ENCODE measurements at places on chromosomes 4 and X.

- no peak for DNase-seq
Observed at GRCh38 chr4:163395758-163396157, 52.1 kb downstream of the NPY5R start.

- DNase-seq: no peak
Observed at GRCh38 chrX:78024349-78025059, 55.1 kb upstream of the PGAM4 start.

GRCh38 chr4:141565379-141566089 is 70.8 kb upstream of the IL15 start:
- no peak for DNase-seq

DNA sequence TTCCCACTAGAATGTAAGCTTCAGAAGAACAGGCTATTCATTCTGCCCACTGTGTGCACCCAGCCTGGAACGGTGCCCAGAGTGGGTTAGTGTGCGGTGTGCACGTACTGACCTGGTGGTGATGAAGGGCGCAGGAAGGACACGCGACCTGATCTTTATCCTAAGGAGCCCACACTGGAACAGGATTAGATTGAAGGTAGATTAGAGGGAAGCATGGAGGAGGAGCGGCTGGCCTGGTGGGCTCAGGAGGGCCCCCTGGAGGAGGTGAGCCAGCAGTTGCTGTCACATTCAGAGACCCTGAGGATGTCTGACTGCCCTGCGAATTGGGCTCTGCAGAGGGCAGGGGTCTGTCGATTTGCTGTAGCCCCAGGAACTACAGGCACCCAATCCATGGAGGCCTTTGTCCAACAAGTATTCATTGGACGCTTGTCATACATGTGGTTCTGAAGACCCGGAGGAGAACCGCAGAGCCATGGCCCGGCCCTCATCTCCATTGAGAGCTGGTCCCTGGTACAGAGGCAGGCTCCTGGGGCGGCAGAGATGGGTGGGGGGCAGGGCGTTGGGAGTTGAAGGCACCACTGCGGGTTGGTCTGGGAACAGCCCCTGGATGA is 73.2 kb downstream of the HTRA3 start:
- no peak for DNase-seq

- DNase-seq: no peak
Observed at GRCh38 chr4:65670331-65671031, at the start of gene EPHA5. EPHA5 (minus strand) TSS chr4:65670489; CDS start chr4:65669742, 747 bp downstream.

- DNase-seq: no peak
Observed at GRCh38 chrX:45187731-45188130, 12.9 kb downstream of the DIPK2B start.

GRCh38 chr4:16259241-16259888 is 33.1 kb upstream of the TAPT1 start:
- no peak for DNase-seq

GRCh38 chr4:40769266-40769665 is 19.5 kb downstream of the NSUN7 start:
- no peak for DNase-seq

GRCh38 chr4:54392479-54392878 is 163.4 kb downstream of the PDGFRA start:
- no peak for DNase-seq

DNA sequence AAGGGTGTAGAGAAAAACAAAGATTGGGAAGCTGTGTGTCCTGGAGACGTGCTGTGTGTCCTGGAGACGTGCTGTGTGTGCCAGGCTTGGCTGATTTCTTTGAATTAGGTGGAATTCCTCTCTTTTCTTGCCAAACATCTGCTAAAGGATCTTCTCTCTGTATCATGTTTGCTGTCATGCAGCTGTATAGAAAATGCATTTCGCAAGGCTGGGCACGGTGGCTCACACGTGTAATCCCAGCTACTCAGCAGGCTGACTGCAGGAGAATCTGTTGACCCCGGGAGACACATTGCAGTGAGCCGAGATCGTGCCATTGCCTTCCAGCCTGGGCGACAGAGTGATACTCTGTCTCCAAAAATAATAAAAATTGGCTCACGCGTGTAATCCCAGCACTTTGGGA is 187.0 kb downstream of the CRLF2 start:
- no peak for DNase-seq

GRCh38 chrX:2316534-2316933 is 184.2 kb downstream of the DHRSX start:
- no peak for DNase-seq

- DNase-seq: no peak
Observed at GRCh38 chr4:108596344-108596743, 24.0 kb upstream of the RPL34 start.

GRCh38 chrX:103754401-103754800 is 22.2 kb upstream of the PLP1 start:
- no peak for DNase-seq

DNA sequence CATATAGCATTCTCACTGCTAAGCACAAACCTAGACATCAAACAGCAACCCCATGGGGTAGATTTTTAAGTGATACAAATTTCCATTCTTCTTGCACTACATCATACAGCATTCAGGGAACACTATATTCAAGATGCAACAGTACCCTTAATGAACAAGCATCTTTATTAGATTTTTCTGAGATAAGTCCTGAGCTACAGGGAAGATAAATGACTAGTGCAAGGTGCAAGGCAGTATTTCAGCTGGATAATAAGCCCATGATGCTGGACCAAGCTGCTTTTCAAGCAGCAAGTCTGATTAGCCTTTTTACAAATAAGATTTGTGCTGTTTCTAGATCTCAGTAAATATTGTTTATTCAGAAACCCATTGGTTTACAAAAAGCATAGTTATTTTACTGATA is 192.6 kb upstream of the ATOH1 start:
- DNase-seq: no peak

- DNase-seq: no peak
Observed at GRCh38 chrX:17174671-17175070, 200.3 kb upstream of the NHS start.

DNA sequence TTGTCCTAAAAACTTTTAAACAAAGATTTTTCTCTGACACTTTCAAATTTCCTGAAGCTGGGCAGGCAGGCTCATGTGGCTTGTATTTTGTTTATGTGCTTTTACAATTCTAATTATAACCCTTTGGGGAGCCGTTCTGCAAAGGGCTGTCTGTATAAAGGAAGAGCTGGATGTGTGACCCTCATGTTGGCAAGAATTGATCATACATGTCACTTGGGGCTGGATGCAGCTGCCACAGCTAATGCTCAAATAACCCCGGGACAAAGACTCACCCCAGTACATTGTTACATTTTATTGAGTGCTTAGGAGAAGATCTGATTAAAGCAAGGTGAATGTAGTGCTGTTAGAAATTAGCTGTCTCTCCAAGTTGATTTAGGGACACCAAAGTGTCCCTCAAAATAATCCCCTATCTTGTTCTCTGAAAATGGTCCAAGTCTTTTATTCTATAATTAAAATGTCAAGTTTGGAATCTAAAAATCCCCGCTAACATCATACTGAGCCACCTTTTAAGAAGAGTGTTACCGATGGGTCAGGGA is 13.0 kb upstream of the DAPP1 start:
- DNase-seq: no peak

GRCh38 chrX:40083120-40083978 is 14.4 kb downstream of the BCOR start:
- DNase-seq: no peak

DNA sequence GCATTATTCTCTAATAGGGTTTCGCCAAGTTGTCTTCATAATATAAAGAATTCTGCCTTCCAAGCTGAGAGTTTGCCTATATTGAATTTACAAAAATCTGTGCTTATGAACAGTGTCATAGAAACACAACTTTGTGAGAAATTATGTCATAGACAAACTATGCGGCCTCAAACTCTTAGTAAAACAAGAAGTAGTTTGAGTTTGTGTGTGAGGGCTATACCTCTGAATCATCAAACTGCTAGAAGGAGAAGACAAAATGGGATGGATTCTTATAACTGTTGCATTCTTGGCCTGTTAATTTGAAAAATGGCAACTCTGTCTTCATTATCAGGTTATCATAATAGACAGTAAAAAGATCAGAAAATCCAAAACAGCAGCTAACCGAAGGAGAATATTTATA is 46.1 kb upstream of the NAP1L5 start:
- no peak for DNase-seq

- DNase-seq: no peak
Observed at GRCh38 chr4:146095091-146095690, 80.3 kb upstream of the LSM6 start.

- no peak for DNase-seq
Observed at GRCh38 chr4:142663828-142664227, 182.3 kb downstream of the INPP4B start.

DNA sequence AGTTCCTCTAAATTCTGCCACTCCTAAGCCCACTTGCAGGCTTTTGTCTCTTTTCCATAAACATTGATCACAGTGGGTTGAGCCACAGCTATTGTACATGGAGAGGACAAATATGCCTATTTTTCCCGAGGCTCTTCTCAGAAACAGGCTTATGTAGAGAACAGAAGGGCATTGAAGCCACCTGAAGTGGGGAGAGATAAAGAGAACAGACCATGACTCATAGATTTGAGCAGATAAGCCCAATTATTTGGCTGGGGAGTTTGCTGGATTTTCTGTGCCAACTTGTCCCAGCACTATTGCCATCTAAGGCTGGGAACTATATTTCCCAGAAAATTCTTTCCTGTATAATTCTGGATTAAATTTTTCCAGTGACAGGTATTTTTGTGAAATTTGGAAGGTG is 446.1 kb upstream of the RPS6KA3 start:
- DNase-seq: no peak

GRCh38 chrX:105553118-105553517 is 269.2 kb upstream of the NRK start:
- no peak for DNase-seq

DNA sequence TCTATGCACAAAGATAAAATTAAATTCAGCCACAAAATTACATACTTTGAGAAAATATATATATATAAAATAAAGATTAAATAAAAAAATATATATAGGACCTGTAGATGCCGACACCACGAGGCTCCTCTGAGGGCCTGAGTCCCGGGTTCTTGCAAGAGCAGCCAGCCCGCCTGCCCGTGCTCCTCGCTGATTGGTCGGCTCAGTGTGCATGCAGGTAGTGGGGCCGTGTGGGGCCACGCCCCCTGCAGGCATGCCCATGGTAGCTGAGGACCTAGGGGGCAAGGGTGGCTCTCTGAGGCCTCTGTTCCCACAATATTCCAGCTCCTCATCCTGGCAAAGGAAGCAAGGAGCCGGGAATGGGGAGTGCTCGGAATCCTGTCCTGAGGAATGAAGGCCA is 80.5 kb upstream of the AMELX start:
- no peak for DNase-seq

GRCh38 chr4:14124816-14125215 is 497.3 kb upstream of the BOD1L1 start:
- DNase-seq: no peak

GRCh38 chrX:140510306-140510676 is 5.4 kb upstream of the SOX3 start:
- no peak for DNase-seq

GRCh38 chrX:74119016-74119910 is 184.7 kb upstream of the ZCCHC13 start:
- no peak for DNase-seq
